ENCODE measurements at places on chromosomes 7 and 10. TPM values are rescaled to one million over a fixed set of nuclear protein-coding genes. Genes with fewer than 3 reads are reported as not detected.

DNA sequence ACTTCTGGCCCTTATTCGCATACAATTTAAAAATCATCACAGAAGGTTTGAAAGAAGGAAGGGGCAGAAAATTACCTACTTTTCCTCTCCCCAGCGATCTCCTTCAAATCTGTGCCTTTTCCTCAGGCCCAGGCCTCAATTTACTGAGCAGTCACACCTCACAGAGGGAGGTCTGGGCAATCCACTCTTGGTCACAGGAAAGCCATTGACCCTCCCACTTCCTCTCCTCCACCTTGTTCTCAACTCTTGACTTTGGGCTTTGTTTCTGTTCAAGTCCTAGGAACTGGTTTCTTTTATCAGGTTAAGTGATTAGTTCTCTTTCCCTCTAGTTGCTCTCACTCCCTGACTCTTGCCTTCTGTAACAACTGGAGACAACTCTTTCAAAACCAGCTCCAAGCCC is 37.0 kb upstream of the ATRNL1 start:
- DNase-seq: no peak

- peak; percentile 45 for DNase-seq
Observed at GRCh38 chr7:116689790-116690259, 17.8 kb downstream of the MET start.

DNA sequence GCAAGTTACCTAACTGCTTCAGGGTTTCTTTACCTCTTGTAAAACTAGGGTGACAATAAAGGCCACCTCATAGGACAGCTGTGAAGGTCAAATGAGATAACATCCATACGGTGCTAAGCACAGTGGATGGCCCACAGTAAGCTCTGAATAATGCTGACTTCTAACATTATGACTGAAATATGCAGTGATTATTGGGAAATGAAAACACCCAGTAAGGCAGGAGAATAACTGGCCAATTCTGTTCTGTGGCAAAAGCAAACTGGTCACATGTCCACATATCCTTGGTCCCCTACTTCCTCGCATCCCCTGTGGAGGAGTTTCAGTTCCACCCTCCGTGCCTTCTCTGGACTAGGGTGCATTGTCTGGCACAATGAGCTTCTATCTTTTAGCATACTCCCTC is 1.4 kb downstream of the CUBN start:
- DNase-seq: no peak

DNA sequence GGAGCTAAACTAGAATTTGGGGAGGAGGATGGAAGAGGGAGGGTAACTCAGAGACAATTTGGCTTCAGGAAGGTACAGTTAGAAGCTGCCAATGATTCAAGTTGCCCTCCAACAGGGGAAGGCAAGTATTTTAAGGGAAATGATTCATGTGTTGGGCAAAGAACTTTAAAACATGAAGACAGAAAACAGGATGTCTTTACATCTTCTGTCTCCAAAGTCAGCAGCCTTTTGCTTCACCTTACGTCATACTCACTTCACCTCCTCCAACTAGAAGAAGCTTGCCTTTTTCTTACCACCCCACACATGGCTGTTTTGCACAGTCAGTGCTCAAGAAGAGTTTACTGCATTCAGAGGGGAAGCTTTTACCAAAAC is 36.1 kb downstream of the PPP1R3C start:
- DNase-seq: no peak

DNA sequence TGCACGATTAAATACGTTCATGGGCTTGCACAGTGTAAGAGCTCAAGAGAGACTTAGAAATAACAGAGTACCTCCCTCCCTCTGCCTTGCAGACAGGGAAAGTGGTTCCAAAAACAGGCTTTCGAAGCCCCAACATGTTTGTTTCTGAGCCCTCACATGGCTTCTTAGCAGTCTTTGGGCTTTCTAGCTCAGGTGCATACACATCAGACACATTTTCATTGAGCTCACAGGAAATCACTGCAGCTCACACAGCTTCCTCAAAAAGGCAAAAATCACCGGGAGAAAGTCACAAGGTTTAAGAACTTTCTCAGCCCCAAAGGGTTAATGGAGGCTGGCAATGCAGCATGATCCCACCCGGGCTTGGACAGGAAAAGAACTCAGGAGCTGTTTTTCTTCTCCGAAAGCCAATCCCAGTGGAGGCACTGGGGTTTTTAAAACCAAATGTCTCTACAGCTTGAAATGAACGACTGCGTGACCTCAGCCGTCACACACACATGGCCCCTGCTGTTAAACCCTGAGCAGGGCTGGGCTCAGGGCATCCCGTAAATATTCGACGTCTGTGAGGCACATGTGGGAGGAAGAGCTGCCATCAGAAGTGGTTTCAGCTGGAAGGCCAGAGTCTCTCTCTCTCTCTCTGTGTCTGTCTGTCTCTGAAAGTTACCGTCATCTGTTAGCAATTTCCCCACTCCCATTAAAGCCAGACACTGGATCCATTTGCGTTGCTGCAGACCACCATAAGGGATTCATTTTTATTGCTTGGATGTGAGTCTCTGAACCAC is 69.7 kb downstream of the CALML3 start:
- DNase-seq: no peak

DNA sequence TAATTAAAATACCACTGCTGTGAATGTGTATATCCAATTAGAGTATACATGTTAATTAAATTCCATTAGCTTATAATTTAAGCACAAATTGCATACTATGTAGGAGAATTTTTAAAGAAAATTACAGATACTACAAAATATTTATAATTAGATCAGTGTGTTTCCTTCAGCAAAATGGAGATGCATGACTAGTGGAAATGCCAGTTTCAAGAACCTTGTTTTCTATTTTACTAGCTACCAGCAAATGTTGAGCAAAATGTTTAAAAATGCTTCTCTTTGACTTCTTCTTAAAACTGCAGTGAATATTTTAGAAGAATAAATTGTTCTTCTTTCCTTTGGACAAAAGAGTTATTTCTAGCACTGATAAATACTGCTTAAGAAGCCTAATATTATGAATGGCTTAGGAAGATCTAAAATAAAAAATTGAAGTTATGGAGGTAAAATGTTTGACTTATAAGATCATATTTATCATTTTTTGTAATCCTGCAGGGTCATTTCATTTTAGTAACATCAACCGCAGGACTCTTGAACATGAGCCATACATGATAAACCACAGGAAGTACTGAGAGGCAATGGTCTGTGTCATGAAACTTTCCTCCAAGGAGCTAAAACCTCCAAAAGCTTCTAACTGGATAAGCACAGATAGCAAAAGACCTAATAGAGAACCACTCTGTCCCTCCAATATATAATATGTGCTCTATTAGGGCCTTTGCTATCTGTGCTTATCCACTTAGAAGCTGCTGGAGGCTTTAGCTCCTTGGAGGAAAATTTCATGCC is 1066.0 kb upstream of the CELF2 start:
- no peak for DNase-seq

GRCh38 chr10:97974526-97975525 is 55.6 kb downstream of the CRTAC1 start:
- DNase-seq: no peak

DNA sequence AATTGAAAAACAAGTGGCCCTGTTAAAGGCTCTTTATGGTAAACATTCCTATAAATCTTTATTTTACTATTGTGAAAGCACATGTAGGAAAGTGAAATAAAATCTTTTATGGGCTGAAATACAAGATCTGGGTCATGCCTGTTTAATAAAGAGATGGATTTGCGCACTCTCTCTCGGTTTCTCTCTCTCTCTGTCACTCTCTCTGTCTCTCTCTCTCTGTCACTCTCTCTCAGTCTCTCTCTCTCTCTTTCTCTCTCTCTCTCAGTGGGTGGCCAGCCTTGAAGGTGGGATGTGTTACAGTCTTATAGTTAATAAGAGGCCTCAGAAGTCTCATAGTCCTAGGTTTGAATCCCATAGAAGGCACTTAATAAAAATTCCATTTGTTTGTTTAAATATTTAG is 2.4 kb downstream of the TAC1 start:
- no peak for DNase-seq

DNA sequence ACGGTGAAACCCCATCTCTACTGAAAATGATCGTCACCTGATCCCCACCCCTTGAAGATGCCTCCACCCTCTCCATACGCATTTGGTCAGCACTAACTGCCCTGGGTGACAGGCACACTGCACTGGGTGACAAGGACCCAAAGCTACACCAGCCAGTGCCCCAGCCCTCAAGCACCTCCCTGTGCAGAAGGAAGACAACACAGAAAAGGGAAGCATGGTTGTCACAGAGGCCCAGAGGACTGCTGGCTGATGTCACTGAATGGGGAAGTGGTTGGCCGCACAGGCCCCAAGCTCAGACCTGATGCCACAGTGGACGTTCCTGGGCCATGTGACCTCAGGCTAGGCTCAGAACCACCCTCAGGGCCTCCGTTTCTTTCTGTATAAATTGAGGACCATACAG is 4.2 kb upstream of the PILRA start:
- DNase-seq: no peak

- no peak for DNase-seq
Observed at GRCh38 chr7:49766966-49767365, 6.5 kb upstream of the VWC2 start.

GRCh38 chr10:66189271-66189670 is 736.6 kb upstream of the LRRTM3 start:
- DNase-seq: no peak

DNA sequence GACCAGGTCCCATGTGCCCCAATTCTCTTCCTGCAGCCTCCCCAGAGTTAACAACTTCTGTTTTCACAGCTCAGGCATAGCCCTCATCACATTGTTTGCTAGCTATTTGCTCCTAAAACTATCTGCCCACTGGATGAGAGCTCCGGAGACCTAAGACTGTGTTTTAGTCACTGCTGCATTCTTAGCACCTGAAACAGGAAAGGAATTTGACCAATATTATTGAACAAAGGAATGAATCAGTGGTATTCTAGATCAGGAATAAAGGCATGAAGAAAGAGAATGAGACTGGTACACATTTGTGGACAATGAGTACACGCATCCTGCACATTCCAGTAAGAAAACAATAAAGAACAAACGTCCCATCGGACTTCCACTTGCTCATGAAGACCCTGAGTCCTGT is 54.8 kb downstream of the PPP1R17 start:
- DNase-seq: no peak

- DNase-seq: no peak
Observed at GRCh38 chr7:30750683-30751650, 968 bp upstream of the INMT start.

DNA sequence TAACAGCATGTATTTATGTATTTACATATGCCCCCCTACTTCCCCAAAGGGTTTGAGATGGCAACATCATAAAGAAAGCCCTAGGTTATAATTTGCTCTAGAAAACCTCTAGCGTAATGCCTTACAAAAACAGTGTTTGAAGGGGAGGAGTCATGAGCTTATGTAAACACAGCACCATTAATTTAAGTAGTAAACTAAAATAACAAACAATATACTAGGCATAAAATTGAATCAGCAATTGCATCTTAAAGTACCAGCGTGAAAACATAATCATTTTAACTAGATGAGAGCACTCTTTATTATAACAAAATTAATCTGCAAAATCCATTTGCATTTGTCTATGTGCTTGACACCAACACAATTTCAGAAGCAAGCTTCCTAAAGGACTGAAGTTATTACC is 507.2 kb upstream of the NRP1 start:
- no peak for DNase-seq

DNA sequence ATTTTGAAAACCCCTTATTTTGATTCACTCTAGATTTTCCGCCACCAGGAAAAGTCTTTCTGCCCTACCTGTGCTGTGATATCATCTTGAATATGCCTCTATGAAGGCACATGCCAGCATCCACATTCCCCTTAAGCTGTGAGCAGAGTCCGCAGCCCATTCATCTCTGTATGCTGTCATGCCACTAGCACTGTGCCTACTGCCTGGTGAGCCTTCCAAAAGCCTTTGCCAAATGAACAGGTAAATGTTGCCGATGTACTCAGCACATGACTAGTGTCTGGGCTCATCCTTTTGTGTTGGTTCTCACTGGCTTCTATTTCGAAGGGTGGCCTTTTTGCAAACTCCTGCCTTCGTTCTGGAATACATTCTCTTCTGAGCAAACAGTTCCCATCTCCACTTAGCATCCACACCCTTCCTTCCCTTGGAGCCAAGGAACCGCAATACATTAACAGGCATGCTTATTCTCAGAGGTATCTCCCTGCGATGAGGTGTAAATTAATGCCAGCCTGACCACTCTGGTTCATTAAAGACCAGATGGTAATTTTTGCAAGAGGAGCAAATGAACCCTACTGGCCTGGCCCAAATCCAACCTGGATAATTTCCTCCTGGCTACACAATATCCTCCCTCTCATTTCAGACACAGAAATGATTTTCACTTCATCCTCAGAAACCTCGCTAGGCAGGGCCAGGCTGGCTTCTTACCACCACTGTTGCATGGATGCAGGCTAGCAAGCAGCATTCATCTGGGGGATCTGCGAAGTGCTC is 339.7 kb upstream of the NFE2L3 start:
- DNase-seq: no peak

- DNase-seq: no peak
Observed at GRCh38 chr10:76035206-76036110, 604.0 kb downstream of the LRMDA start.

DNA sequence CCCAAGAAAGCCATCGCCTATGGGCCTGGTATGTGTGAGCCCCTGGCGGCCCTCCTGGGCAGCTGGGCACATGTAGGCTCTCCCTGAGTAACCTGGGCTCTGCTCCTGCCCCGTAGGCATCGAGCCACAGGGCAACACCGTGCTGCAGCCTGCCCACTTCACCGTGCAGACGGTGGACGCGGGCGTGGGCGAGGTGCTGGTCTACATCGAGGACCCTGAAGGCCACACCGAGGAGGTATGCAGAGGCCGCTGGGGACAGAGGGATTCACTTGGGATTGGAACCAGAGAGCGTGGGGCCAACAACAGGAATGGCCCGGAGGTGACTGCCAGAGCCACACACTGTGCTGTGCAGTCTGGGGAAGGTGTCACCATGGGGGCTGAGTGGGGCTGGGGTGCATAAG is 7.3 kb downstream of the FLNC start:
- DNase-seq: no peak

- no peak for DNase-seq
Observed at GRCh38 chr7:73932364-73932763, 71.4 kb downstream of the TMEM270 start.

GRCh38 chr7:151088856-151089699 is 2.8 kb downstream of the AGAP3 start:
- no peak for DNase-seq

DNA sequence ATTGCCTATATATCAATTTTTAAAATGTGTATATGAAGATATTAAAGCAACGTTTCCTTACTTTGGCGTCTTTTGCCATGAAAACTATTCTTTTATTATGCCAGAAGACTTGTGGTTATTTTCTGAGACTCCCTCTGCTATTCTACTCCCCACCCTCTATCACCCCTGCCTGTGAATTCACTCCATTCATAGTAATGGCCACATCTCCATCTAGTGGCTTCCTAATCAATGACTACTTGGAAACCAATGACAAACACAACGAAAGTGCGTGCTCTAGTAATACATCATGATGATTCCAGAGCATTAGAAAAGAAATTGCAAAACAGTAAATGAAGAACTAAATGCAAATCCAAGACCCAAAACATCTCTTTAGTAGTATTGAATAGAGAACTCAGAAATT is 186.7 kb upstream of the HGF start:
- peak; percentile 9 for DNase-seq

GRCh38 chr10:7218968-7219367 is 191.9 kb downstream of the SFMBT2 start:
- DNase-seq: no peak

ELFN1 gene
- total RNA-seq: 0.27 TPM

TMEM225B gene
- not detected for total RNA-seq

LRRC17 gene
- 0.42 TPM for total RNA-seq

ITPRID1 gene
- total RNA-seq: 0.95 TPM

DYNC1I1 gene
- 0.73 TPM for total RNA-seq
